ENCODE measurements at places on chromosomes 2 and 18.

DNA sequence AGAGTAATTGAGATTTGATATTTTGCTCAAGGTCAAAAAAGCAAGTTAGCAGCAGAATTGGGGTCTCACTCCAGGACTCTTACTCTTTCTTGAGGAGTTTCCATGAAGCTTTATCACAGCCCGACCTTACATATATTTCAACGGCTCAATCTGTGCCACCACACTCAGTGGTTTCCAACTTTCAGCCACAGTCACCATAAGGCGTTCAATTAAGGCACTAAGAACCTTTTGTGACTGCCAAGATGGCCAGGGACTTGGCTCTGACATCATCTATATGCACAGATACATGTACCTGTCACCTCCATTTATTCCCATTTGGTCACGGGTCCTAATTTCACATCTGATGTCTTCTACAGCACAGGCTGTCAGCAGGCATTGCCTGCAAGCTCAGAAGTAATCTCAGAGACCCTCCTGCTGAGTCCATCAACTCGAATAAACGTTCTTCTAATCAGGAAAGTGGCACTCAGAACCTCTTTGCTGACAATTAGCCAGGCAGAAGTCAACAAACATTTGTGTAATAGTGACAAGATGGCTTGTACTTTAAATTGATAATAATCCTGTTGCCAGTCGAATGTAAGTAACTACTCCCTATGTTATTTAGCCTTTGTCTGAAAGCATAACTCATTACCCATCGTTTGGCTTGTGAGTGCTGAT is 16.1 kb downstream of the DYTN start:
- DNase-seq = no peak

- DNase-seq = peak; percentile 3
Observed at GRCh38 chr2:208466151-208466919, 59.7 kb downstream of the PTH2R start.

DNA sequence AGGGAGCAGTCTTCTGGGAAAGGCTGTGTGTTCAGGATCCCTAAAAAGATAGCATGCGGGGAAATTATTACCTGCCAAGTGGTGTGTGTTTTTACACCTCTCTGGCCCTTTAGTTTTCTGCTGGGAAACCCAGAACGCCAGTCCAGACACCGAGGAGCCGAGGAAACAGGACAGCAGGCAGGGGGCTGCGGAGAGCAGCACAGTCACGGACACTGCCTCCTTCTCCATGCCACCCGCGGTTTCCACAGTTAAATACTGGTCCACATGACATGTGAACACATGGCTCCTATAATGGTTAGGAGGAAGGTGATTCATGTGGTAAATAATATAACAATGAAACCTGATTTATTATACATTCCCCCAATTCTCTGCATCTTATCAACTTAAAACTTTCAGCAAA is 20.4 kb downstream of the CNOT11 start:
- no peak for DNase-seq

- no peak for DNase-seq
Observed at GRCh38 chr2:8595811-8596600, 85.8 kb upstream of the ID2 start.

DNA sequence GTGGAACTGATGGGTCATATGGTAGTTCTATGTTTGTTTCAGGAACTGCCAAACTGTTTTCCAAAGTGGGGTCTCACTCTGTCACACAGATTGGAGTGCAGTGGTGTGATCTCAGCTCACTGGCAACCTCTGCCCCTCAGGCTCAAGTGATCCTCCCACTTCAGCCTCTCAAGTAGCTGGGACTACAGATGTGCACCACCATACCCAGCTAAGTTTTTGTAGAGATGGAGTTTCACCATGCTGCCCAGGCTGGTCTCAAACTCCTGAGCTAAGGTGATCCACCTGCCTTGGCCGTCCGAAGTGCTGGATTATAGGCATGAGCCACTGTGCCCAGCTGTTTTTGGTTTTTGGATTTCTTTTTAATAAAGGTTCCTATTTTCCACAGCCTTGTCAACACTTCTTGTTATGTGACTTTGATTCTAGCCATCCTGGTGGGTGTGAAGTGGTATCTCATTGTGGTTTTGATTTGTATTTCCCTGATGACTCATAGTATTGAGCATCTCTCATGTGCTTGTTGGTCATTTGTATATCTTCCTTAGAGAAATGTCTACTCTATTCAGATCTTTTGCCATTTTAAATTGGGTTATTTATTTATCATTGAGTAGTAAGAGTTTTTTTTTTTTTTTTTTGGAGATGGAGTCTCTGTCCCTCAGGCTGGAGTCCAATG is 22.8 kb downstream of the NPC1 start:
- DNase-seq = no peak

- no peak for DNase-seq
Observed at GRCh38 chr2:224904381-224904780, 137.9 kb downstream of the DOCK10 start.

DNA sequence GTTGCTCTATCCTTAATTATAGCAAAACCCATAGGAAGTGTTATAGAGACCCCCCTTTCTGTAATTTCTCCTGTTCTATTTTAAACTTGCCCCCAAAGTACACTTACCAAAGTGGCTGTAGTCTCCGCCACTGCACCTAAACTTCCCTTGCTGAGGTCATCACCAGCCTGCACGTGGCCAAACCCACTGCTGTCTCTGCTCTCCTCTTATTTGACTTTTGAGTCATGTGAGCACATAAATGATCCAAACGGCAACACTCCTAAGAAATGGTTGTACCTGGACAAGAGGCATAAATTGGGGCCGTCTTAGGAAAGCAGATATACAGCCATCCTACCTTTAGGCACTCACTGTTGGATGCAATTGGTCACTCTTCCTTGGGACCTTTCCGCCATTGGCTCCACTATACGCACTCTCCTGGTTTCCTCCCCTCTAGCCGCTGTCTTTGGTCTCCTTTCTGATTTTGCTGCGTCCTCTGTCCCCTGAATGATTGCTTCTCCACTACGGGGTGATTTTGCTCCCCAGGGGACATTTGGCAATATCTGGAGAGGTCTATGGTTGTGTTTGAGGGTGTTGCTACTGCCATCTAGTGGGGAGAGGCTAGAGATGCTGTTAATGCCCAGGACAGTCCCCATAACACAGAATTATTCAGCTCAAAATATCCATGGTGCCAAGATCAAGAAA is 19.2 kb upstream of the IL36G start:
- DNase-seq = no peak

DNA sequence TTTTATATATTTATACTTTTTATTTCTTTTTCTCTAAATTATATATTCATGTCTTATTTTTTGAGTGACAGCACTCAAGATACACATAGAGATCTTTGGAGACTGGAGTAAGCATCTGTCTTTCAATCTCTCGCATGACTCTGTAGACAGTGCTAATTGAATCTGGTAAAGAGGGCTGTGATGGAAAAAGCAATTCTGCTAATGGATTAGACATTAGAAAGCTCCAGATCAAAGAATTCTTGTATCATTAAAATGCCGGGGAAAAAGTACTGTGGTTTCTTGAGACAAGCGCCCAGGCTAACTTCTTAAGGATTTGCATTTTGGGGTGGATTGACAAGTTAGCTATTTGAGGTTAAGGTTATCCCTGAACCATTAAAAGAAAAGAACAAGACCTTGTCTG is 383.1 kb upstream of the TNP1 start:
- no peak for DNase-seq

DNA sequence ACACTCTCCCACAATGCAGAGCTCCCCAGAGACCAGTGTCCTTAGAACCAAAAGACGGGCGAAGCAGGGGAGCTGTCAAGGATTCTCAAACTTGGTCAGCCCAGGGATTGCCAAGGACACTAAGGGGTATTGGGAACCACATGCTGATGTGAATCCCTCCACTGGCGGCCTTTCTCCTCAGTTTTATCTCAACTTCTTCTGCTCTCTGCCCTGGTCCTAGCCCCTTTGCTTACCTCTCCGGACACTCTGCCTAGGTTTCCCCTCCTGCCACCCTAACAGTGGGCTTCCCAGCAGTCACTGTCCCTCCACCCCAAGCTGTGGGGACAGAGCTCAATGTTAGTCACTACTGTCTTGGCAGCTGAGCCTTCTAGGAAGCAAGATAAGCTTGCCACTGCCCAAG is 61.1 kb downstream of the POLR1A start:
- DNase-seq = no peak

DNA sequence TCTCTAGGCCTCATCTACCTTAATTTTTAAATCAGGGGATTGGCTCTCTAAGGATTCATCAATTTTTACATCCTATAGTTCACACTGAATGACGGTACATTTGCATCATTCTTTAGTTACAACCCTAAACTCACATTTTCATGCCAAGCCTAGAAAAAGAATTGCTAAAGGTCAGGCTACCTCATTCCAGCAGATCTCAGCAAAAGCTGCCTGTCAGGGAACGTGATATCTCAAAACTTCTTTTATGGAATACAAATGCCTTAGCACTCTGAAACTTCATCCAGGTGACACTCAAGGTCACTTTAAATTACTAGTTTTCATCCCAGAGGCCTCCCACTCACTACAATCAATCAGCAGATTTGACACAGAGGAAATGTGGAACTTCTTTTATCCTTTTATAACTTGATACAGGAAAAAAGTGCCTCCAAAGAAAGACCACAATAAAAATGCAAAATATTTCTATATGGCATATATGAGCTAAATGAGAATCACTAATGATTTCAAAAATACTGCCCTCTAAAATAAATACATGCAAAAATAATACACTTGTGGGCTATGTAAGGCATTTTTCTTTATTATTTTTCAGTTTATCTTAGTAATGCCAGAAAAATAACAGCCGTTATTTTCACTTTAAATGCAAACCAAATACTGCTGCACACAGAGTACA is 91.5 kb downstream of the ARHGEF33 start:
- no peak for DNase-seq

GRCh38 chr2:9137379-9138150 is 69.0 kb upstream of the ASAP2 start:
- DNase-seq = no peak
